Muscle of leg (tissue), 16 donors: ENCODE measurements at places on chromosomes 4 and X.

GRCh38 chr4:53221832-53222480, 143.9 kb downstream of the SCFD2 start:
- DNase-seq, result peak; percentile 30

GRCh38 chrX:10106806-10107205, 50.0 kb upstream of the CLCN4 start:
- peak; percentile 86 for DNase-seq

DNA sequence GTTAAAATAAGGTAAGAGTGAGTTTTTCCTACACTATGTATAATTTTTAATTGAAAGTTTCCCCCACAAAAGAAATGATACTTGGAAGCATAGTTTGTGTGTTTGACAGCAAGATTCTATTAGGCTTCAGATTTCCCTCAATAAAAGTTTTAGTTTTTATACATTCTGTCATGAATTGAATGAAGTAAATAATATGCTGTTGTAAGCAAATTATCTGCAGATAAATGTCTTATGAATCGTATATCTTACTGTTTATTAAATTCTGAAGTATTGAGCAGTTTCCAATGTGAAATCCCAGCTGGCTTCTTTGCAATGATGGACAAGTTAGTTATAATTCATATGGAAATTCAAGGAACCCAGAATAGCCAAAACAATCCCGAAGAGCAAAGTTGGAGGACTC, 33.5 kb downstream of the RS1 start:
- no peak for DNase-seq

- peak; percentile 34 for DNase-seq
Measured at GRCh38 chr4:38614231-38614630, 49.8 kb upstream of the KLF3 start.

GRCh38 chr4:184262901-184263300, 45.2 kb upstream of the ENPP6 start:
- no peak for DNase-seq

DNA sequence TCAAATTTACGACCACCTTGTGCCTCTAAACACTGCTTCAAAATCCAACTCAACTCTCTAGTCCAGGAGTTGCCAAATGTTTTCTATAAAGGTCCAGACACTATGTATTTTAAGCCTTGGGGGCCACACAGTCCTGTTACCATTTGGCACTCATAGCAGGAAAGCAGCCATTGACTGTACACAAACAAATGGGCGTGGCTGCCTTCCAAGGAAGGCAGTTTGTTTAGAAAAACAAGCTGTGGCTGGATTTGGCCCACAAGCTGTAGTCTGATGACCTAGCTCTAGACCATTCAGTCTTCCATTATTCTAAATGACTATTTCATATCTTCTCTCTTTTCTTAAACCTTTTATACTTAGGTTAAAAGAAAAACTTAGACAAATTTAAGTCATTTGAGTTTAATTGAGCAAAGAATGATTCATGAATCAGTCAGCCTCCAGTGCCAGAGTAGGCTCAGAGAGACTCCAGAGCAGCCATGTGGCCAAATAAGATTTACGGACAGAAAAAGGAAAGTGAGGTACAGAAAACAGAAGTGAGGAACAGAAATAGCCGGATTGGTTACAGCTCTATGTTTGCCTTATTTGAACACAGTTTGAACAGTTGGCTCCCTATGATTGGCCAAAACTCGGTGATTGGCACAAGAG, 825.8 kb upstream of the LCORL start:
- peak; percentile 18 for DNase-seq

GRCh38 chr4:24141836-24142235, 252.0 kb upstream of the PPARGC1A start:
- no peak for DNase-seq

- DNase-seq, result peak; percentile 63
Measured at GRCh38 chrX:13000301-13000811, 25.4 kb downstream of the TMSB4X start.

GRCh38 chrX:12974796-12975669, at the start of gene TMSB4X:
Gene TMSB4X (plus strand): TSS chrX:12975110.
- peak; percentile 91 for DNase-seq

GRCh38 chr4:105472871-105473323, 965 bp downstream of the PPA2 start:
- DNase-seq, result no peak

GRCh38 chrX:2841537-2841936, 12.8 kb downstream of the GYG2 start:
- DNase-seq, result no peak

DNA sequence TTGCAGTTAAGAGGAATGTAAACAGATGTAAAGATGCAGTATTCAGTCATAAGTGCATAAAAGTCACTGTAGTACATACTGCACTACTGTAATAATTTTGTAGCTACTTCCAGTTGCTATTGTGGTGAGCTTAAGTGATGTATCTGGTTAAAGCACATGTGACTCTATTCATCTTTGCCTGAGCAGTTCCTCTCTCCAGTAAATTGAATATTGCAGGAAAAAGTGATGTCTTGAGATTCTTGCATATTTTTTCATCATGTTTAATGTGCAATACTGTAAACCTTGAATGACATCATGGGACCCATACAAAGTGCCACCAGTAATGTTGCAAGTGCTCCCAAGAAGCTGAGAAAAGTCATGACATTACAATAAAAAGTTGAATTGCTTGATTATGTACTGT, 9.6 kb downstream of the UBA6 start:
- no peak for DNase-seq

GRCh38 chr4:155889031-155889793, 14.3 kb upstream of the TDO2 start:
- DNase-seq, result peak; percentile 54

DNA sequence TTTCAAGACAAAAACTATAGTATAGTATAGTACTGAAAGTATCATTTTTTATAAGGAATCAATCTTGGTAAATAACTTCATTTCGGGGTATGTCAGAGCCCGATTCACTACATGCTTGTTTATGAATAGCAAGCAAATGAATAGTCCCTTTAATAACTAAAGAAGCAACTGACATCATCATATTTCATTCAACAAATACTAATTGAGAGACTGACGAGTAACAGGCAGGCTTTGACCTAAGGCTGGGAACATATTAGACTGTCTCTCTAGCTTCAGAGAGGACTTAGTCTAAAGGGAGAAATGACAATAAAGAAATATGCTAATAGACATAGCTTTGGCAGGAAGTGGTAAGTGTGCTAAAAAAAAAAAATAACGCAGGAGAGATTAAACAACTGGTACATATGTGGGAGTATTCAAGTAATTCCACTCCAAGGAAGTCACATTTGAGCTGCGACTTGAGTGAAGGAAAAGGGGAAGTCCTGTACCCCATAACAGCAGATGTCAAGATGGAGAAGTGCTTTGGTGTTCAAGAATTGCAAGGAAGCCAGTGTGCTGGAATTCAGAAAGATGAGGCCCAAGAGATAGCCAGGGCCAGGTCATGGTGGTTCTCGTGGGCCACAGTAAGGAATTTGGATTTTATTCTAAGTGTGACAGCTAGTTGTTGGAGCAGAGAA, 284.9 kb downstream of the FBXO8 start:
- no peak for DNase-seq

GRCh38 chrX:130555341-130555740, 153.6 kb downstream of the RBMX2 start:
- DNase-seq, result no peak

GRCh38 chr4:182920676-182921075, 3.5 kb upstream of the DCTD start:
- no peak for DNase-seq

GRCh38 chrX:118024482-118024881, 92.1 kb downstream of the KLHL13 start:
- no peak for DNase-seq

DNA sequence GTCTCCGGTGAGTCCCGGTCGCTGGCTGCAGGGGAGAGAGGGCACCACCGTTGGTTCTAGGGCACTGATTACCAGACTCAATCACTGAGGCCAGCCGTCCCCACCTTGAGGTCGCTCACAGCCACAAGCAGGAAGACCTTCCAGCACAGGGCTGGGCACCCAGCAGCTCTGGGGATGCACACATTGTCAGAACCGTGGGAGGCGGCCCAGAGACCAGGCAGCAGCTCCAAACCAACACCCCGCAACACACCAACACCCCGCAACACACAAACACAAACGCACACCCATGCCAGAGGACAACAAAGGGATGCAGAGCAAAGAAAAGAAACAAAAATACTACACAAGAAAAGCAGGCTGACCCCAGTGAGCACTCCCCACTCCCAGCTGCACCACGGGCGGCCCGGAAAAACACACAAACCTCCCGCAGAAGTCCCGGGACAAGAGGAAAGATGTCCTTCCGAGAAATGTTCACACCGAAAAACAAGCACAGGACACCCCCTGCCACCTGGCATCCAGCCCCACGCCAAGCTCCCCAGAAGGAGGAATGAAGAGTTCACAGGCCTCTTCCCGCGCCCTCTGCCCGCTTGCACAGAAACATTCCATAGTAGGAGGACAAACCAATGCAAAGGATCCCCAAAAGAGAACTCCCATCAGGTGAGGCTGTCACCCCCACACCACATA, 3.2 kb downstream of the HMX1 start:
- no peak for DNase-seq

GRCh38 chrX:139914421-139914820, 18.4 kb downstream of the ATP11C start:
- DNase-seq, result no peak

- peak; percentile 94 for DNase-seq
Measured at GRCh38 chr4:94852616-94853015, 94.9 kb downstream of the BMPR1B start.

GRCh38 chr4:183029365-183029764, 69.7 kb upstream of the WWC2 start:
- no peak for DNase-seq

GRCh38 chrX:154436983-154437752, at the start of gene GDI1:
Gene GDI1 (plus strand): TSS chrX:154437154. CDS start chrX:154437255, 101 bp downstream.
- DNase-seq, result no peak

- DNase-seq, result no peak
Measured at GRCh38 chrX:23790155-23790497, 7.2 kb downstream of the SAT1 start.

DNA sequence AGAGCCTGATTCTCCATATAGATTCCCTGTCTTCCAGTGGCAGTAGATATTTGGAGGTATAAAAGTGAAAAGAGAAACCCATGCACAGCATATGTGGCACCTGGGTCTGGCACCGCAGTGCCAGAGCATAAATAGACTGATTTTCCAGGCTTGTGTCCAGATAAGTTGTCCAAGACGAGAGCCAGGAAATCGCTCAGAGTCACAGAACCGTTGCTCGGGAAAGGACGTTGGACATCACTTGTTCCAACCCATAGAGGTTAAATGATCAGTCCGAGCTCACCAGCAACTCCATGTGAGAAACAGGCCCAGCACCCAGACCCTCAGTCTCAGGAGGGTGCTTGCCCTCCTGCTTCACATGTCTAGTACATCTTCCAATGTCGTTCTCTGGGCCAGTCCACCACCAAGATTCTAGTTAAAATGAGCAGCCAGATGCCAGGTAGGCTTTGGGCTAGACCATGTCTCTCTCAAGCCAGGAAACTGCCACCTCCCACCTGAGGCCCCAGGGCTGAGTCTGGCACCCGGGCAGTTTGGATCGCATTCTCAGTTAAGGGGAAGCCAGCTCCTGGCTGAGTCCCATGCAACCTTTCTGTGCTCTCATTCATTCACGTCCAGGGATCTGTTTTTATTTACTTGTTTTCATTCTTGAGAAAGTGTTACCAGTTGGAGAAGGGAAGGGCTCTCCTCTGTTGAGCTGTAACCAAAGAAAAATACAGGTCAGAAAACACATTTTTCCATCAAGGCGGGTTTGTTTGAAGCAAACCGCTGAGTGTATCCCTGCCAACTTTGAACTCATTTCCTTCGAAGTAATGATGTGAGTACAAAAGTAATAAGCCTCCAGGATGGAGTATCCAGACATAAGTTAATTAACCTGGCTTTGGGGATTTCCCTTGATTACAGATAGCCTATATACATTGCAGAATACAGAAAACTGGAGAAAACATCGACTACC, 91.7 kb downstream of the PHOX2B start:
- DNase-seq, result peak; percentile 69

GRCh38 chrX:48695534-48695896, 1.0 kb upstream of the SUV39H1 start:
- DNase-seq, result peak; percentile 8

GRCh38 chrX:7085879-7086278, 61.6 kb upstream of the STS start:
- peak; percentile 19 for DNase-seq

DNA sequence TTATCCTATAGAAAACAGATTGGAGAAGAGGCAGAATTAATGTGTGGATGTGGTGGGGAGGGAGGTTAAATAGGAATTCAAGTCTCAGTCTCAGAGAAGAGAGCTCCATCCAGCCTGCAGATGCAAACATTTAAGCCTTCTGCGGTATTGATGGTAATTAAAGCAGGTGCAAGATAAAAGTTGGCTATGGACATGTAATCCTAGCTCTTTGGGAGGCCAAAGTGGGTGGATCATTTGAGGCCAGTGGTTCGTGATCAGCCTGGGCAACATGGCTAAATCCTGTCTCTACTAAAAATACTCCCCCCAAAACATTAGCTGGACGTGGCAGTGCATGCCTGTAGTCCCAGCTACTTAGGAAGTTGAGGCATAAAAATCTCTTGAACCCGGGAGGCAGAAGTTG, 332.7 kb downstream of the PABPC4L start:
- DNase-seq, result no peak

- no peak for DNase-seq
Measured at GRCh38 chrX:133660281-133660680, 245.0 kb upstream of the GPC4 start.

GRCh38 chrX:1894740-1895139, 279.9 kb downstream of the ASMT start:
- peak; percentile 18 for DNase-seq

DNA sequence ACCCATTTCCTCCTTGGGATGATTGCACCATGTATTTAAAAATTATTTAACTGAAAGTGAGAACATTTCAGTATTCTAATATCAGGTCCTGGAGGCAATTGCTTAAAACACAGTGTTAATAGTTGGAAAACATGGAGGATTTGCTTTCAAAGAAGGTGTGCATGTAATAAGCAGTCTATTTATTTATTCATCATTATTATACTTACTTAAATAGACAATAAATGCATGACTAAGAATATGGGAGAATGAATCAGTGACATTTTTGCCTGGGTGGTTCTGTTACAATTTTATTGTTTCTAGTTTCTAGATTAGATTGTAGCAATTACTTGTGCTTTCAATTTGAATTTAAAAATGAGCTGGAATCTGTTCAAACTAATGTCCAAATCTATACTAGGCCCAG, 145.5 kb downstream of the AREG start:
- no peak for DNase-seq

- DNase-seq, result peak; percentile 36
Measured at GRCh38 chrX:1581132-1581531, 10.3 kb upstream of the AKAP17A start.

DNA sequence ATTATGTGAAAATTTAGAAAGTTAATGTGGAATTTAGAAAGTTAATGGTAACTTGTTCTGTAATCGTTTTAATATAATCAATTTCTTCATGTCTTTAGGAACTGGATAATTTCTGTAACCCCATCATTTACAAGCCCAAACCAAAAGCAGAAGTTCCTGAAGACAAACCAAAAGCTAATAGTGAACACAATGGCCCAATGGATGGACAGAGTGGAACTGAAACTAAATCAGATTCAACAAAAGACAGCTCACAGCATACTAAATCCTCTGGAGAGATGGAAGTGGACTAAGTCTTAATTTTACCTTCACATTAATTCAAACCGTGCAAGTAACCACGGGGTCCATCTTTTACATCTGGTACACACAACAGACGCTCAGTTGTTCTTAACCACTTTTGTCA, 48.1 kb upstream of the PLK4 start:
- DNase-seq, result peak; percentile 4
